ENCODE measurements at places on chromosomes 4 and X.

GRCh38 chr4:39201963-39202362 is 19.6 kb downstream of the WDR19 start:
- no peak for DNase-seq

DNA sequence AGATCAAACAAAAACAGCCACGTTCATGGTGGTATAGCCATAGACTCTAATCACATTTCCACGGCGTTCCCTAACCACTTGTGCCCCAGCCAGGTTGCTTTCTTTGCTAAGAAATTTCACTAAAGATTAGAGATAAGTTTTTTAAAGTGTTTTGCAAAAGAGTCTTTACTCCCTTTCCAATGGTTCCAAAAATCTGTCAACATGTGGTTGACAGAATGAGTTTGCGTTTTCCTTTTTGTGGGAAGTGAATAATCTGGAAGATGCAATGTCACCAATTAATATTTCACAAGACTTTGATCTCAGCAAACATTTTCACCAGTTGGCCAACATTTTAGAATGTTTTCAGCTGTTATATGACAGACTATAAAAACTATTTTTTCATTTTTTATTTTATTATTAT is 35.3 kb downstream of the CXCL1 start:
- peak; percentile 92 for DNase-seq

DNA sequence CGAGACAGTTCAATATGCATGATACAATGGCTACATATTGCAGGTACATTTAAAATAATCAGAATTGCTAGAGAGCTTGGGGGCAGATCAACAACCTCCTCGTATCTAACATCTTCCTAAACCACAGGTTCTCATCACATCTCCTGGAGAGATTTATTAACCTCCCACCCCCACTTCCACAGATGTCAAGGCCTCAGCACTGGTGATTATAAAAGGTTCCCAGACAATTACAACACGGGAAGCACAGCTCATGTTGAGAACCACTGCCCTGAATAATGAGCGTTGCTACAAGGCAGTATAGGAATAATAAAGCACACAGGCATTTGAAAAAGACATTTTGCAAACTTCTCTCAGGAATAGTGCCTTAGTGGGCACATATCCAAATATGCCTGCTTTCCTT is 42.8 kb downstream of the ELOVL6 start:
- peak; percentile 62 for DNase-seq

- DNase-seq: no peak
Measured at GRCh38 chrX:56928546-56928945, 66.8 kb downstream of the SPIN3 start.

- no peak for DNase-seq
Measured at GRCh38 chrX:154828016-154828408, 6.5 kb downstream of the SMIM9 start.

DNA sequence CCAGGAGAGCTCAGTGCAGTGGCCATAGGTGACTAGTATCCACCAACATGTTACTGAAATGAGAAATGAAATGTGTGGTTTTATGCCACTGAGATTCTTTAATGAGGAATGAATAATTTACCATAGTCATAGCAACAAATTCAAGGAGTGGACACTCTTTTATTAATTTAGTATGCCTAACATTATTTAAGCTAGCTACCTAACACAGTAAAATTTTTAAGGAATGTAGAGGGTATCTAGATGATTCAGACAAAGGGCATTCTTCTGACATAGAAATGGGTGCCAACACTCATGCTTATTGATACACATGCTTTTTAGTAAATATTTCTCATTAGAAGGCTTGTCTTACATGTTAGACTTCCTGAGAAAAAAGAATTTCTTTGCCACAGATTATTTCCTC is 33.3 kb upstream of the SULT1B1 start:
- DNase-seq: no peak

DNA sequence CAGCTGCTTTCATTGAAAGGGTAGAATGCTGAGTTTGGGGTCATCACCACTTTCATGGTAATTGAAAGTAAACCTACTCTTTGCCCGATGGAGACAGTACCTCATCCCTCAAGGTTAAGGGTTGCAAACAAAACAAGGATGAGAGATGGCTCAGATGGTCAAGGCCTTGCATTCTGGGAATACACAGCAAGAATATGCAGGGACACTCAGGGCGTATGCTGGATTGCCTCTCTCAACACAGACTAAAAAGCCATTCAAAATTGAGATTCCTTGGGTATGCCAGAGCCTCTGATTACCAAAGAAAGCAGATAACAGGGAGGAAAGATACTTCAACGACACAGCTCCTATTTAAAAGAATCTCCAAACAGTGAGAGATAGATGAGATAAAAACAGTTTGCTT is 310.4 kb downstream of the ARAP2 start:
- DNase-seq: no peak

GRCh38 chr4:23999714-24000469 is 110.0 kb upstream of the PPARGC1A start:
- peak; percentile 50 for DNase-seq

DNA sequence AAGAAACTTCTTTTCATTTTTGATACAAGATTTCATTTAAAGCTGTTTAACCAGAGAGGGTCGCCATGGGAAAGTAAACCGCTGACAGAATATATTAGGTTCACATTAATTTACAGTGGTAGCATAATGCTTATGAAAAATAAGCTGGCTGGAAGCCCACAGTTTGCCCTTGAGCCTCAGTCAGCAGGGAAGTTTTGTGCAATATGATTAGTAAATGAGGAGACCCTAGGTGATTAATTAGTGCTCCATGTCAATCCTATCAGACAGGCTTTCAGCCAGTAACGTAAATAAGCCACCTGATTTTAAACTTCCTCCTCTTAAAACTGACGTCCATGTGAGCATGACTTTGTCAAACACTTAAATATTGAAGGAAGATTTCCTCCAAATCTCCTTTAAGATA is 134.2 kb downstream of the TSPAN5 start:
- DNase-seq: no peak
